ENCODE measurements at places on chromosomes 13 and 19.

- DNase-seq, result peak; percentile 62
Observed at GRCh38 chr19:10580979-10581631, 6.0 kb downstream of the AP1M2 start.

DNA sequence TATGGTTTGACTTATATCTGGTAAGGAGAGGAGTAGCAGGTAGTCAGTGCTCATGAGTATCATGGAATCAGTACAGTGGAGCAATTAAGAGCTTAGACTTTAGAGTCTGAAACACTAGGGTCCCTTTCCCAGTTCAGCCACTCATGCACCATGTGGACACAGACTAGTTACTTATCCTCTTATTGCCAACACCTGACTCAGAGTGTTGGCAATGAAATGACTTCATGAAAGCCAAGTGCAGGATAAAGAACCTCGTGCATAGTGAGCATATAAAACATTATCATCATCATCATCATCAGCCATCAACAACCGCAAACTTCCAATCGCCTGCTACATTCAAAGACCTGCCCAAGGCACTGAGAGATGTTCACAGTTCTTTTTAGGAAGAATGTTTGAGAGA, 164.2 kb downstream of the FOXO1 start:
- no peak for DNase-seq

DNA sequence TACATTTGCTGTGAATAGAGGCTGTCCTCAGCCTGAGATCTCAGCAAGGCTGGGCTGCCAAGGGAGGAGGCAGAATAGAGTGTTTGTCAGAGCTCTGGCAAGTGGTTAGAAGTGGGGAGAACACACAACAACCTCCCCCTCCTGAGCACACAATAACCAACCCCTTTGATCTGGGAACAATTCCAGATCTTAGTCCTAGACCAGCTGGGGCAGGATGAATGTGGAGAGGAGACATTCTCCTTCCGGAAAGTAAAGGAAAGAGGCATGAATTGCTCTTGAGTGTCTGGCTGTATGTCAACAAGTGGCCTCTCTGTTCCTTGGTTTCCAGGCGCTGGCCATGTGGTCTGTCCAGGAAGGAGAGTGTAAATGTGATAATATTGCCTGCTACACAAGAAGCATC, 114.9 kb upstream of the TMTC4 start:
- no peak for DNase-seq

DNA sequence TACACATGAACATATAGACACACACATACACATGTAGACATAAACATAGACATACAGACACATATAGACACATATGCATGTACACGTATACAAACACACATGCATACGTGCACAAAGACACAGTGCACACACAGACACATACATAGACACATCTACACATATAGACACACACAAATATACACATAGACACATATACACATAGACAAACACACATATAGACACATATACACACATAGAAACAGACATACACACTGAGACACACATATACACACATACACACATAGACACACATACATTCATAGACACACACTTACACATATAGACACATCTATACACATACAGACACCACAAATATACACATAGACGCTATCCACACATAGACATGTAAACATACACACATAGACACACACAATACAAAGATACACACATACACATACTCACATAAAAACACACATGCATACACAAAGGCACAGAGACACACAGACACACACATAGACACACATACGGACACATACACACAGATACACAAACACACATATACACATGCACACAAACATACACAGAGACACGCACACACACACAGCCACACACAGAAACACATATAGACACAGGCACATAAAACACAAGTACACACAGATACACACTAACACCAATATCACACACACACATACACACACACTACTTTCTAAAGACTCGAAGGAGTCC, 254.0 kb downstream of the TSHZ3 start:
- no peak for DNase-seq

- no peak for DNase-seq
Observed at GRCh38 chr13:67806796-67807195, 576.7 kb upstream of the PCDH9 start.

DNA sequence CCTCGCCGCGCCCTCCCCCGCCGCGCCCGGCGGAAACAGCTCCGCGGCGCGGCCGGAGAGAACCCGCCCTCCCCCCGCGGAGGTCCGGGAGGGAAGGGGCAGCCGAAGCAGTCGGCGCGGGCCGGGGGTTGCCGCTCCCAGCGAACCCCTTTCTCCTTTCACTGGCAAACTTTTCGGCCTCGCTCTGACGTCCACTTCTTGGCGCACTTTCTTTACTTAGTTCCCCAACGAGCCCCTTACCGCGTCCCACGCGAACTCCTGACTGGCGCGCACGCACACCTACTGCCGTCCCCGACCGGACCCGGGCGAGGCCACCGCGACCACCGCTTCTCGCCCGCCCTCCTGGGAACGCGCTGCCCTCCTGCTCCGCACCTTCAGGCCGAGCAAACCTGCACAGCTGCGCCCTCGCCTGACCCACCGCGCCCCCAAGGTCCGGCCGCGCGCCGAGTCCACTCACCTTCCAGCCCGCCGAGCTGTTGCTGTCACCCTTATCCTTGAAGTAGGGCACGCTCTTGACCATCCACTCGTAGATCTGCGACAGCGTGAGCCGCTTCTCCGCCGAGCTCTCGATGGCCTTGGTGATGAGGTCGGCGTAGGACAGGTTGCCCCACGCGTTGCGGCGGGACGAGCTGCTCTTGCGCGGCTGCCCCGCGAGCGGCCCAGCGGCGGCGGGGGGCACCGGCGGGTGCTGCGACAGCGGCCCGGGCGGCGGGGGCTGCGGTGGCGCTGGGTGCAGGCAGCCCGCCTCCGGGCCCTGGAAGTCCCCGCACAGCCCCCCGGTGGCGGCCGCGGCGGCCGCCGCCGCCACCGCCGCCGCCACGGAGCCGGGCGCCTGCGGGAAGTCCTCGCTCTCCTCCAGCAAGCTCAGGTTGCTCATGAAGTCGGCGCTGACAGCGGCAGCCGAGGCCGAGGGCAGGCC, 1.1 kb downstream of the FOXO1 start:
- peak; percentile 41 for DNase-seq

DNA sequence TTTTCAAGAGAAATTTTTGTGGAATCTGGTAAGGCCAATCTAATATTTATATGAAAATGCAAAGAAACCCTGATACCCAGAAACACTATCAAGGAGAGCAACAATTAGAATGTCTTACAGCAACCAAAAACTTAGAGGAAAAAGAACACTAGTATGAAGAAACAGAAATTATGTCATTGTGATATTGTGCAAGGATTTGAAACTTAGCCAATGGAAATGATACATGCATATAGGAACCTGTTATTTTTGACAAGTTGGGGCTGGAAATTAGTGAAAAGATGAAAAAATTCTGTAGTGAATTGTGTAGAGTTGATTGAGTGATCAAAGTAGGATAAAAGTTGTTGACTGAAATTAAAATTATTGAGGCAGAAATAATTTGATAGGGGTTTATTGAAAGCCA, 792.6 kb upstream of the SLITRK6 start:
- no peak for DNase-seq

DNA sequence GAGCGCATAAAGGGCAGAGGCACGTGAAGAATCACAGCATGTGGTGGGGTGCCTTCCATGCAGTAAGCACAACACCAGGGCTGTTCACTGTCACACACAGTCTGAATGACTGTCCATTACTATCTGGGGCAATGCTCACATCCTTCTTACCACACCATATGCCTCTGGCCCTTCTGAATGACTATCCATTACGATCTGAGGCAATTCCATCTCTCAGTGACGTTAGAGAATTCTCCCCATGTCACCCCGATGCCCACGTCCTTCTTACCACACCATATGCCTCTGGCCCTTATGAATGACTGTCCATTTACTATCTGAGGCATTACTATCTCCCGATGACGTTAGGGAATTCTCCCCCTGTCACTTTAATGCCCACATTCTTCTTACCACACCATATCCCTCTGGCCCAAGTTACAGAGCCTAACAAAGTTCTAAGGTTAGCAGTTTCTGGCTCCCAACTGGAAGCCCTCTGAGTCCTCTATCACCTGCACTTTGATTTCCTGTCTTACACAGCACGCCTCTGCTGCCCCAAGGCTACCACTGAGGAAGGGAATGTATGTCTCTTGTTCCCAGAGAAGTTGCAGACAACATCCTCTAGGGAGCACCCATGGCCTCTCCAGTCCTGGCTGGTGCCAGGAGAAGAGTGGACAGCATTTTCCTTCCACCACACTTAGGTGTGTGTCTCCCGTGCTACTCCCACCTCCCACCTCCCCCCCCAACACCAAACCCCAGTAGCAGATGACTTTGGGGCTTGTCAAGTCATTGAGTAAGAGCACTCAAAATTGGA, 154.8 kb downstream of the COG6 start:
- DNase-seq, result no peak

- no peak for DNase-seq
Observed at GRCh38 chr19:48648134-48648533, 2.1 kb upstream of the CA11 start.

GRCh38 chr13:66940113-66940512, 290.0 kb downstream of the PCDH9 start:
- no peak for DNase-seq

GRCh38 chr13:46647512-46648065, 94.6 kb downstream of the LRCH1 start:
- DNase-seq, result no peak

- DNase-seq, result no peak
Observed at GRCh38 chr13:42984691-42985090, 7.3 kb downstream of the EPSTI1 start.

DNA sequence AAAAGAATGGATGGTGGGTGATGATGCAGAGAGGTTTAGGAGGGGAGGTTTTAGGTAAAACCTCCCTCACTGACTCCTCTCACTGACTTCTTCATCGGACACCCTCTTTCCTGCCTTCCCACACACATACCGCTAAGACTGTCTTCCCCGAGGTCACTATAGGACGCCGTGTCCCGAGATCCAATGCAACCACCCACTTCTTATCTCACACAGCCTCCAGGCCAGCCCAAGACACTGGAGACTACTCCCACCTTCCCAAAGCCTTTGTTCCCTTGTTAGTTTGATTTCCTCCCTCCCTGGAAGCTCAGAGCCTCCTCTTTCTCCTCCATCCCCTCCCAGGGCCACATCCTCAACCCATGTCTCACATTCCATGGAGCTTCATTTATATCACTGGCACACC, 16.5 kb upstream of the CAMSAP3 start:
- no peak for DNase-seq

DNA sequence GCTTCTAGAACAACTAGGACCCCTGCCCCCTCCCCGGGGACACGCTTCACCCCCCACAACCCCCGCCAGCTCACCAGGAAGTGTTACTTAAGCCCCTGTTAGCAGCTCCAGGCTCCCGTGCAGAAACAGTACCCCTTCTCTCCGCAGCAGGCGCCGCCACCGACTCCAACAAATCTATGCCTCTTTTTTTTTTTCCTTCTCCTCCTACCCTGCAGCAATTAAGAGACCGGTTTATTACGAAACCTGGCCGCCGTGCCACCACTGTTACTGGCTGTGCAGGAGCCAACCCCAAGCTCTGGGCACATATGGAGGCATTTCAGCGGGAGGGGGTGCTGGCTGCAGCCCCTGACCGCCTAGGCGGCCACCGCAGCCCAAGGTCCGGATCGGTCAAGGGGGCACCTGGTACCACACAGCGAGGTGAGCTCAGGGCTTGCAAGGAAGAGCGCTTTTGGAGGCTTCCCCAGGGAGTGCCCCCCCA, 2.4 kb downstream of the GADD45B start:
- DNase-seq, result no peak

DNA sequence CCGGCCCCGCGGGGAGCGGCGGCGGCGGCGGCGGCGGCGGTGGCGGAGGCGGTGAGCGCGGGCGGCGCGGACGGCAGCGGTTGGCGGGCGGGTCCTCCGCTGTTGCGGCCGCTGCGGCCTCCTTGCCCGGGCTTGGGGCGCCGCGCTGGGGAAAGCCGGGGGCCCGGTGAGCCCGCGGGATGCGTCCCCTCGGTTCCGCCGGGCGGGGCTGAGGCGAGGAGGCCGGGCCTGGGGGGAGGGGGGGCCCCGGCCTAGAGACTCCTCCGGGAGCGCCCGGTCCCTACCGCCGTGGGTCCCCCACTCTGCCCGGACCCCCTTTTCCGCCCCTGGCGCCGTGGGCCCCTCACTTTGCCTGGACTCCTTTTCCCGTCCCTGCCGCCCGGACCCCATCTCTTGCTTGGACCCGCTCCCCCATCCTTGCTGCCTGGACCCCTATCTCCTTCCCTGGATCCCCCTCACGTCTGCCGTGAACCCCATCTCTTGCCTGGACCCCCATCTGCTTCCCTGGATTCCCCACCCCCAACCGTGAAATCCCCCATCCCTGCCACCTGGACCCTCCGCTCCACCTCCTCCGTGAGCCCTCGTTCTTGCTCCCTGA, 28.6 kb upstream of the NDUFS7 start:
- no peak for DNase-seq

GRCh38 chr13:97548138-97548537, 114.2 kb downstream of the RAP2A start:
- no peak for DNase-seq

DNA sequence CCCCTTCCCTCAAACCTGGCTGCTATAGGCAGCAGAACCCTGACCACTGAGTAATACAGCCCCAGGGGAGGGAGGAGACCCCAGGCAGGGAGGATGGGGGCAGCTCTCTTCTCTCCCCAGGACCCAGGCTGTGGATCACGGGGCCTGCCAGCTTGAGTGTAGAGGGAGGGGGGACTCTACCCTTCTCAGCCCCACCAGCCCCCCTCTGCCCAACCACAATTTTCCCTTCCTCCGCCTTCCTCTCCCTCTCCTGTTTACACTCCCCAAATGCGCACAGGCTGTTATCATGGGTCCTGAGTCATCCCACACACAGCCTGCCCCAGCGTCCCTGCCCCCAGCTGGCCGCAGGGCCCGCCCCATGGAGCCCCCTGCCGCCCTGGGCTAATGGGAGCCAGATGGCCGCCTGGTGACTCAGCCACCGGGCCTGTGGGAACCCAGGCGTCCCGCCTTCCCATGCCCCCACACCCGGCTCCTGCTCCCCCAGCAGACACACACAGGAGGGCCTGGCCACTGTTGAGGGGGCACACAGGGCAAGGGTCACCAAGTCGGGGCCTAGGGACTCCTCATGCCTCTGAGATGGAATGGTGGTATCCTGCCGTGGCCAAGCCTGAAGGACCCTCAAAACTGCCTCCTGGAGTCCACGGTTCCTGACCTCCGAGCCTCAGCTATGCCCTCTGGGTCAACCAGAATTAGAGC, 13.6 kb downstream of the CCDC97 start:
- DNase-seq, result no peak

- DNase-seq, result no peak
Observed at GRCh38 chr19:15418231-15418578, 583 bp downstream of the AKAP8L start.

DNA sequence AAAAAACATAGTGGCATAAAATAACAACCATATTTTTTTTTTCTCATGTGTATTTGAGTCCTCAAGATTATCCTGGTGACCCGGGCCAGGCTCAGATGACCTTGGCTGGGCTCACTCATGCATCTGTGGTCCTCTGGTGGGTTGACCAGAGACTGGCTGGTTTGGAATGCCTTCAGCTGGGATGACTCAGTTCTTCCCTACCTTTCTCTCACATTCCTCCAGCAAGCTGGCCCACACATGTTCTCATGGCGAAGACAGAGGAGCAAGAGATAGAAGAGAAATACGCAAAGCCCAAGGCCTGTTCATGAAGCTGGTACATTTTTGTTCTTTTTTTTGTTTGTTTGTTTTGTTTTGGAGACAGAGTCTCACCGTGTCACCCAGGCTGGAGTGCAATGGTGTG, 14.3 kb upstream of the ZNF541 start:
- no peak for DNase-seq

- DNase-seq, result no peak
Observed at GRCh38 chr19:46366620-46367292, 19.9 kb downstream of the PPP5C start.

Data from stimulated activated CD8-positive, alpha-beta memory T cell treated with anti-CD3 and anti-CD28 coated beads, Interleukin-15, amount 100 ng/mL, for 4 hours (primary cell).